Ovary (tissue), 10 donors: ENCODE measurements at places on chromosomes 5 and 9. TPM values are rescaled to one million over a fixed set of nuclear protein-coding genes. Genes with fewer than 3 reads are reported as not detected.
A peak's percentile ranks its signal among the peaks of the same experiment; 100 is the strongest.

Gene MEGF9
- total RNA-seq = 12.6 TPM

GRCh38 chr5:56480078-56480704 is 247.1 kb upstream of the ANKRD55 start:
- DNase-seq = peak; percentile 54

Gene GLRA1
- total RNA-seq = not detected

Gene TMEM232
- total RNA-seq = 2.4 TPM

Gene CD180
- total RNA-seq = 0.48 TPM

Gene ANGPTL2
- total RNA-seq = 56.4 TPM

GRCh38 chr9:88775966-88776365 is 215.3 kb upstream of the S1PR3 start:
- no peak for DNase-seq

GRCh38 chr5:11026543-11026942 is 265.5 kb upstream of the DAP start:
- no peak for DNase-seq

GRCh38 chr5:123350742-123351141 is 72.5 kb downstream of the CEP120 start:
- no peak for DNase-seq

DNA sequence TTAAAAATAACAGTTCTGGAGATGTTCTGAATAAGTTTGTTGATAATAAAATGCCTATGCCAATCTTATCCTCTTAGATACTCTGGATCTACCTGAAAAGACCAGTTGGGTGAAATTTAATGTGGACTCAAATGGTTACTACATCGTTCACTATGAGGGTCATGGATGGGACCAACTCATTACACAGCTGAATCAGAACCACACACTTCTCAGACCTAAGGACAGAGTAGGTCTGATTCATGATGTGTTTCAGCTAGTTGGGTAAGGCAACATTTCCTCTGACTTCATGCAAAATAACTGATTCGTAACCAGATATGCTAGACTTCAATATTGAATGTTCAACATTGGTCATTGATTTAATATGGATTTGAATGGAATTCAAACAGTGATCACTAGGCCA is 27.0 kb downstream of the ERAP2 start:
- no peak for DNase-seq

DNA sequence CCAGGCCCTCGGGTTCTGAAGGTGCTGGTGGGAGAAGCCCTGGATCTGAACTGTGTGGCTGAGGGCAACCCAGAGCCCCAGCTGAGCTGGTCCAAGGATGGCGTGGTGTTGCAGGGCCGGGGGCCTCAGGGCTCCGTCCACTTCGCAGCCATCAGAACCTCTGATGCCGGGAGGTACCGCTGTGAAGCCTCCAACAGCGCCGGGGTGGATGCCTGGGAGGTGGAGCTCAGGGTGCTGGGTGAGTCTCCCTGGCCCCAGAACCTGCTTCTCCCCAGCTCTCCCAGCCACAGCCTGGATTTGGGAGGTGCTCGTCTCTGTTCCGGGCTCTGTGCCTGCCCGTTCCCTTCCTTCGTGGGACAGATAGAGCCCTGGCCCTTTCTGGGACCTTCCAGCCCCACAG is 75.6 kb downstream of the HMCN2 start:
- no peak for DNase-seq

DNA sequence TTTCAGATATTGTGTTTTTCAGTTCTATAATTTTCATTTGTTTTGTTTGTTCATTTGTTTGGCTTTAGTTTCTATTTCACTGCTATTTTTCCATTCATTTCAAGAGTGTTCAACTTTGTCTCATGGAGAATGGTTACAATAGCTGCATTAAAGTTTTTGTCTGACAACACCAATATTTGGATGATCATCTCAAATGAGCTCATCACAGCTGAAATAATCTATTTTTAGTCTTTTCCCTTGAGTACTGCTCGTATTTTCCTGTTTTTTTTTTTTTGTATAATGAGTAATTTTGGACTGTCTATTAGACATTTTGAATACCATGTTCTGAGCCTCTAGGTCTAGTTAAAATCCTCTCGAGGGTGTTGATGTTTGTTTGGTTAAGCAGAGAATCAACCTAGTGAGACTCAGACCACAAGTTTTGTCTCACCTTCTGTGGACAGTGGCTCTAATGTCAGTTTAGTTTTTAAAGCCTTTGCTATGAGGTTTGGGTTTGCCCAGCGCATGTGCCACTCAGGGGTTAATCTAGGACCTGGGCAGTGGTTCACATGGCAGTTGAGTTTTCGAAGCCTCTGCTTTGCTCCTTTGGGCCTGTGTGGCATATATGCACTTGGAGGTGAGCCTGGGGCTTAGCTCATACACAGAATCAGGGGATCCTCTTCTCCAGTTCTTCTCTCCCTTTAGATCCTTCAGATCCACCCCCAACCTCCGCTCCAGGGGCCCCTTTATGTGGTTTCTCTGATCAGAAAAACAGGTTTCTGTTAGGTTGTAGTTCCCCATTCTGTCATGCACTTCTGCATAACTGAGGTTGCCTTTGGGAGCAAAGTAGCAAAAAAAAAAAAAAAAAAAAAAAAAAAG is 79.8 kb downstream of the ARSB start:
- no peak for DNase-seq

Gene ORM2
- not detected for total RNA-seq

Gene KLF9
- total RNA-seq = 39.2 TPM

Gene DEPDC1B
- 0.69 TPM for total RNA-seq

DNA sequence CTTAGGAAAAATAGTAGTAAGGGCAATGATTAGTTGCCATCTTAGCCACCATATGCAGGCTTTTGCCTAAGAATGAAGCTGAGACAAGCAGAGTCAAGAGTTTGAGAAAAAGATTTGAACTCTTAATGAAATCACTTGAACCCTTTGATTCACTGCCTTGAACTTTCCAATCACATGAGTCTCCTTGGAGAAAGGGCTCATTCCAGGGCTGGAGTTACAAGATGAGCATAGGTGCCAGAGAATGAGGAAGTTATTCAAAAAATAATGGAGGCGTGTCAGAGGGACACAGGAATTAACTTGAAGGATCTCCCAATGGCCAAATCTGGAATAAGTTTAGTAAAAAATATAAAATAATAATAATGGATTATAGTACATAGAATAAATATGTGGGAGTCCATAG is 35.3 kb downstream of the MAT2B start:
- no peak for DNase-seq

Gene IL31RA
- total RNA-seq = 0.15 TPM

Gene ESM1
- total RNA-seq = not detected

Gene UGT3A2
- not detected for total RNA-seq

- no peak for DNase-seq
Observed at GRCh38 chr9:7177383-7177782, 419.6 kb downstream of the KDM4C start.

DNA sequence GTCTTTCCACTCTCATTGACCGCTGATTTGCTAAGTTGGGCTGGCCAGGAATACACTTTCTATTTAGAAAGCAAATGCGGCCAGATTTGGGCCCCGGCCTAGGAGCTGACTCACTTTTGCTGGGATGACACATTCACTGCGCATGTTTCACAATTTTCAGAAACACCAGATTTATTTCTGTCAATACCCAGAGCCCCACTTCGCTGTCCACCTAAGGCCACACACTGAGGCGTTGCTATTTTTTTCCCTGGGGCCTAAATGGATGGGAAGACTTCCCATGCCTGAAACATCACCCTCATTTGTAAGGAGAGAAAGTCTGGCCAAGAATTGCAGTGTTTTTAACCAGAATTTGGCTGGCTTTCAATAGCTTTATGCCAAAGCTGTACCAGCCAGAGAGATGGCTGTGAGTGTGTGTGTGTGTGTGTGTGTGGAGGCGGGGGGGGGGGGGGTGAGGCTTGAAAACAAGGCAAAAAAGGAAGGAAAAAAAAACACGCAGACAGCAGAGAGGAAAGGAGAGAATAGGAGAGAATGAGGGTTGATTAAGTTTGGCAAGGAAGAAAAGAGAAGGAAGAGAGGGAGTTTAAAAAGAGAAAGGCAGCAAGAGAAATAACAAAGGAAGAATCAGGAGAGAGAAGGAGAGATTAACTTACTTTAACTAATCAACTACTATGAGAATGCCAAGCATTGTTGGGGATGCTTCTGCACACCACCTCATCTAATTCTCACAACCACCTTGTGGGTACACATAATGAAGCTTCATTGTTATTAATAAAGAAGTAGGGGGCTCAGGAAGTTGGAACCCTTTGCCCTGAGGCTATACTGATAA is 261.4 kb upstream of the KLF4 start:
- peak; percentile 94 for DNase-seq

- DNase-seq = no peak
Observed at GRCh38 chr5:133930813-133931090, 37.7 kb downstream of the C5orf15 start.

Gene ST8SIA4
- total RNA-seq = 3.1 TPM

DNA sequence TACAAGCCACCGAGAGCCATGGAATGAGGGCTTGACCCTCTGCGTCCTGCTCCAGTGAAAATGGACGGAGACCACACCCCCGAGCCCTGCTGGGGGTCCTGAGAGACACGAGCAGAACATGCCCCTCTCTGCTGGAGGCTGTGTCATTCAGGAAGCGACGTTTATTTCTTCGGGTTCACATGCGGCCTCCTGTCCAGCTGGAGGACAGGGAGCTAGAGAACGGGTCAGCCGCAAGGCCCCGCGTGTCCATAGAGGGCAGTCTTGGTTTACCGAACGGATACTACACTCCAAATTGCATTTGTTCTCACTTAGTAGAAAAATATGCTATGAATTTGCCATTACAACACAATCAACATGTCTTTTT is 36.1 kb downstream of the MRPL36 start:
- DNase-seq = peak; percentile 35

DNA sequence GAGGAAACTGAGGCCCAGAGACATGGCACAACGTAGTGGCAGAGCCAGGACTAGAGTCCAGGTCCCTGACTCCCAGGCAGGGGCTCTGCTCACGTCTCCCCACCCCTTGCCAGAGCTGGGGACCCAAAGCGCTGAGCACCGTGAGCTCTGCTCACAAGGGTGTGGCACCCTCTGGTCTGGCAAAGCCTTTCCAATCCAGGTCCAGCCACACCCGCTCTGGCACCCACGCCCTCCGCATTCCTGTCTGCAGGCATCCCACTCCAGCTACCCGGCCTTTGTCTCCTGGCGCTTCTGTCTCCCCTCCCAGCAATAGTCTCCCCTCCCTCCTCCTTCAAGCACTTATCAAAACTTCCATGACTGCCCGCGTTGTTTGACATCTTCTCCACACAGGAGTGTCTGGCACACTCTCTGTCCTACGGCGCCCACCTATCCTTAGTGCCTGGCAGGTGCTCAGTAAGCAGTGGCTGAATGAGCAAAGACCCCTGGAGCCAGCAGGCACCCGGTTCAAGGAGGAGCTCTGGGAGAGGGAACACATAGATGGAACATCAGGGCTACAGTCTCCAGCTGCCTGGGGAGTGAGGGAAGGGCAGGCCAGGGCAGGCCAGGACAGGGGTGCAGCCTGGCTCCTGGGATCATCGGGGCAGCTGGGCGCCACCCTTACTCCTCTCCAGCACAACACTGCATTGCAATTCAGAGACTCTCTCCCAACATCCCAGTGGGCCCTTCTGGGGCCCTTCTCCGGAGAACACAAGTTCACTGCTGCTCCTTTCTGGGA is 12.0 kb downstream of the HIGD2A start:
- no peak for DNase-seq

DNA sequence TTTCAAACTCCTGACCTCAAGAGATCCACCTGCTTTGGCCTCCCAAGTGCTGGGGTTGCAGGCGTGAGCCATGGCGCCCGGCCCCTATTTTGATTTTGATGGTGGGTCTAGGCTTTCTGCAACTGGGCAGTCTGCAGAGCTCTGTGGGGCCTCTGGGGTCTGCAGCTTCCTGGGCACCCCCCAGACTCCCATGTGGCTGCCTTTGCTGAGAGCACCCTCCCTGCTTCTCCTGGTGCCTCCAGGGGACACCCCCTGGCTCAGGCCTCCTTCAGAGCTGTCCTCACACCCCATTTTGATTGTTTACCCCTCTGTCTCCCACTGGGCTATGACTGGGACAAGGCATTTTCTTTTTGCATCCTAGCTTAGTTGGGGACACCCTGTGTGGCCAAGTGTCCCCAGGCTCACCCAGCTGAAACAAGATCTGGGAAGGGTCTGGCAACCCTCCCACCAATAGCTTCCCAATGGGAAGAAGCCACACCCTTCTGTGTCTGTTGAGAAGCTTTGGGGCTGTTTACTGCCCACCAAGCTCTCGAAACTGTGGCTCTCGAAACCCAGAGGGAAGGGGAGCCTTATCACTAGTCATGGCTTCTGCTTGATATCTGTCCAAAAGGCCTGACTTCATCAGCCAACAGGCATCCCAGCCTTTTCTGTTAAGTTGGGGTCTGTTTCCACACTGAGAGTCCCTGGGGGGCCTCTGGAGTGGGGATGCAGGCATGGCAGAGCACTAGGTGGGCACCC is 204.4 kb upstream of the IER5L start:
- DNase-seq = no peak

DNA sequence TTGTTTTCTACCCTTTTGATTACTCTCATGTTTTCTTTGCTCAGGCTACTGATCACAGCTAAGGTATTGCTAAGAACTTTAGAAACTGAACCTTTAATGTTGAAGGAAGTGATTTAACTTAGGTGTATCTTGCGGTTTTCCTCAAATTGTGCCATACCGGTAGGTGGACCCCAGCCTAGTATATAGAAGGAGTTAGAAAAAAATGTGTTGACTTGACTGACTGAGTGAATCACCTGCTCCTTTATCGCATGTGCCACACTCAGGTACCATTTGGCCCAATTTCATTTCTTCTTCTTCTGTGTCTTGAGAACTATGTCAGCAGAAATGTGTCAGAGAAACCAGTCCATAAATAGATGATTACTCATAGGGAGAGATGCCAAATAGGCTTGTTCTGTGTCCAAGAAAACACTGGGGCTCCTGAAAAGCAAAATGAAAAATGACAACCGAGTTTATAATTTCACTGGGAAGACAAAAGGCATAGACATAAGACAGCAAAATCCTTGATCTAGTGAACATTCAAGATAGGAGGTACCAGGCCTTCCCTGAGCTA is 19.4 kb downstream of the PLPPR1 start:
- no peak for DNase-seq

GRCh38 chr5:178119915-178120606 is 6.7 kb downstream of the N4BP3 start:
- no peak for DNase-seq

- no peak for DNase-seq
Observed at GRCh38 chr9:3181049-3181953, 337.4 kb upstream of the PUM3 start.

Gene IFNE
- not detected for total RNA-seq

Gene APBA1
- total RNA-seq = 17.1 TPM

- no peak for DNase-seq
Observed at GRCh38 chr9:14563902-14564624, 129.2 kb downstream of the ZDHHC21 start.

- no peak for DNase-seq
Observed at GRCh38 chr9:18429070-18429469, 44.9 kb upstream of the ADAMTSL1 start.

Gene PCDHA13
- 0.33 TPM for total RNA-seq
